ENCODE measurements at places on chromosomes 13 and 19.

DNA sequence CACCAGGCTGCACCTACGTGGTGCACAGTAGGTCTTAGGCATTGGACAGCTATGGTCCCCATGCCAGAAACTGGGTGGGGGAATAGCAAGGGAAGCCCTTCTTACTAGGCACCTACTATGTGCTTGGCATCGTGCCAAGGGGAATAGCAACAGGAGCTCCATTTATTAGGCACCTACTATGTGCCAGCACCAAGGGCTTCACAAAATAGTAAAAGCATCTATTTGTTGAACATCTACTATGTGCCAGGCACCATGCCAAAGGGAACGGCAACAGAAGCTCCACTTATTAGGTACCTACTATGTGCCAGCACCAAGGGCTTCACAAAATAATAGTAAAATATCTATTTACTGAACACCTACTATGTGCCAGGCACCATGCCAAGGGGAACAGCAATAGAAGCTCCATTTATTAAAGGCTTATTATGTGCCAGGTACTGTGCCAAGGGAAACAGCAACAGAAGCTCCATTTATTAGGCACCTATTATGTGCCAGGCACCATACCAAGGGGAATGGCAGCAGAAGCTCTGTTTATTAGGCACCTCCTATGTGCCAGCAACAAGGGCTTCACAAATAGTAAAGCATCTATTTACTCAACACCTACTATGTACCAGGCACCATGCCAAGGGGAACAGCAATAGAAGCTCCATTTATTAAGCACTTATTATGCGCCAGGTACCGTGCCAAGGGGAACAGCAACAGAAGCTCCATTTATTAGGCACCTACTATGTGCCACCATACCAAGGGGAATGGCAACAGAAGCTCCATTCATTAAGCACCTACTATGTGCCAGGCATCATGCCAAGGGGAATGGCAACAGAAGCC, 108.5 kb downstream of the PTPRS start:
- no peak for DNase-seq

- no peak for DNase-seq
These were observed 5.3 kb downstream of the SAMD4B start for GRCh38 chr19:39347332-39348164.

DNA sequence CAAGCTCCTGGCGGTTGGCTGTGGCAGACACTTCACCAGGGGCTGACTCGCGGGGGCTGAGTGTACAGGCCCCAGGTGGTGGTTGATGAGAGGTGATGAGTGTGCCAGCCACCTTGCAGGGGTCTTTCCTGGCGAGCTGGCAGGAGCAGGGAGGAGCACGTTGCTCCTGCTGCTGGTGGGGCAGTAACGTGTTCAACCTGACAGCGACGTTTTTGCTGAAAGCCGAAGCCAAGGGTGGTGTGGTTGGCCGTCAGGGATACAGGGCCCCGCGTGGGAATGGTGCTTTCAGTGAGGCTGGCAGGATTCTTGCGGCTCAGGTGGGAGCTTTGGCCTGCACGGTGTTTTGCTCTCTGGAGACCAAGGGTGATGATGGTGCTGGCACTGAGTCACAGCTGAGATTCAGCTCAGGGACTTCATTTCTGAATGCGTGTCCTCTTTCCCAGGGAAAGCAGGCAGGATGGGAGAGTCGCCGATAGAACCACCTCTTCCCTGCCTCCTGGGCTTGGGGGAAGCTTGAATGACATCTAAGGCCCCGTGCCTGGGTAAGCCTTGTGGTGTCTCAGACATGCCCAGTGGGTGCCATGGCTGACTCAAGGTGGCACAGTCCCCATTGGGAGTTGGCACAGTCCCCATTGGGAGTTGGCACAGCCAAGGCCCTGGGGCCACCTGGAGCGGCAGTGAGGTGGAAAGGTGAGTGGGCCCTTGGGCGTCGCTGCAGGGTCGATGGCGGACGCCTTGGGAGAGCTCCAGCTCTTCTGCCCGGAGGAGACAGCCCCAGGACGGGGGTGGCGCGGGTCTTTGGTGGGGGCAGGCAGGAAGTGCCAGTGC, 8.8 kb downstream of the DAZAP1 start:
- no peak for DNase-seq

GRCh38 chr13:112752211-112752610, 62.4 kb downstream of the ATP11A start:
- no peak for DNase-seq

DNA sequence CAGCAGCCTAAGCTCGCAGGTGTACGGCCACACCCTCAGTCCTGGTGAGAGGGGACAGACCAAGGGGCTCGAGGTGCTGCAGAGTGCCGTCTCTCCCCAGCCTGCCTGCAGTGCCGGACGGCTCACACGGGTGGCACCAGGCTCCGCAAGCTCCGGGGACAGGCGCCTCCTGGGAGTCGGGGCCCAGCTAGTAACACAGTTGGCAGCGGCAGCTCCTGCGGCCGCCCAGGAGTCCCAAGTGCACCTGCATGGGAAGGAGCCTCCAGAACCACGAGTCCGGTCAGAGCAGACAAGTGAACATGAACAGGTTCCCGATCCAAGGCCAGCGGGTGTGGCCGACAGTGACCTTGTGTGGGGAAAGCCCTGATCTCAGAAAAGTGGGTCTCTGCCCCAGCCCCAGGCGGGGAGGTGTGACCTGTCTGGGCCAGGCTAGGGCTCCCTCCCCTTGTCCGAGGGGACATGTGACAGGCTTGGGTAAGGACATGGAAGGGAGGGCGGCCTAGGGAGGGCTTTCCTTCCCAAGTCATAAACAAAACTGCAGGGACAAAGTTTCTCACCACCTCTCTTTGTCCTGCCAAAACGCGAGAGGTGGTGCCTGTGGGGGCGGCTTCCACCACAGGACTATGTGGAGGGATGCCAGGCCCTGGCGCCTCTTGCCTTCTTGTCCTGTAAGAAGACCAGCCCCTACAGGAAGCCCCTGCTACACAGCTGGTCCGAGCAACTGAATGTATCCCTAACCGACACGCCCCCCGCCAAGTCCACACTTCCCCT, 46.5 kb downstream of the MLLT1 start:
- DNase-seq, result no peak

GRCh38 chr13:32175943-32176342, 139.2 kb downstream of the ZAR1L start:
- DNase-seq, result no peak

DNA sequence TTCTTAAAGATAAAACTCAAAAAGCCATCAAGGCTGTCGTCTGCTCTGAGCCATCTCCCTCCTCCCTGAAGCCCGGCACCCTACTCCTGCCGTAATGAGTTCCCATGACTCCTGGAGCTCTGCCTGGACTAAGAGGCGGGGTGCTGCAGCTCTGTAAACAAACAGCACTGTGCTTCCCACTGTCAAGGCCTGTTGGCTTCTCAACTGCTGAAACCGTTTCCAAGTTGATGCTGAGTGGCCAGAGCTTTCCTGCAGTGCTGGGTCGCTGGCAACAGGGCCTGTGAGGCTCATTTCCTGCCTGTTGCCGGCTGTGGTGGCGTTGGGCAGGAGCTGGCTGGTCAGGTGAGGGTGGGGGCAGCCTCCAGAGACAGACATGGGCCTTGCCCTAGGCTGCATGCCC, 26.7 kb upstream of the ISYNA1 start:
- no peak for DNase-seq

DNA sequence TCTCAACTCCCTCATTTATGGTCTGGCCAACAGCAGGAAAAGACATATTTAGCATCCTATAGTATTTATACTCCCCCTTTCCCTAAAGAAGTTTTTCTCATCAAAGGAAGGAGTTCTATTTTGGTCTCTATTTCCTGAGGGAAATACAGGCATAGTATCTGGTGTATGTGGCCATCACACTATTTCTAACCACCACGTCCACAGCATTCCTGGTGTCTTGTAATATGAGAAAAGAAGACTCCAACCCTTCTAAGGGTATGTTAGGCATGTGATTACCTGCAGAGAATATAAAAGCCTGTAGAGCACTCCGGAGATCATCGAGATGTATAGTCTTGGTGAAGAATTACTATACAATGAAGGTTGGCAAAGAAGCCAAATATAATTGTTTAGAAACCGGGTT, 137.4 kb downstream of the VWA8 start:
- DNase-seq, result no peak

GRCh38 chr13:111363121-111363520, 42.7 kb downstream of the TEX29 start:
- no peak for DNase-seq

DNA sequence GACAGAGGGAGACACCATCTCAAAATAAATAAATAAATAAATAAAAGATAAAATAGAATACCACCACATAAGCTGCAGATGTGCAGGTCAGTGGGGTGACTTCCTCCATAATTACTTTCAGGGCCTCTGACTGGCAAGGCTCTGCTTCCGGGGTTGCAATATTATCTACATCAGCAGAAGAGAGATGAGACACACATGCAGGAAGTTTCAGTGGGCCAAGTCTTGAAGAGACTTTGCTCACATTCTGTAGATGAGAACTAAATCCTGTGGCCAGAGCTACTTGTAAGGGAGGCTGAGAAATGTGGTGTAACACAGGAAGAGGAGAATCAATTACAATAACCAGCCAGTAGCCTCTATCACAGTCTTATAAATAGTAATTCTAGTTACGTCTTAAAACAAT, 89.9 kb upstream of the MAB21L1 start:
- DNase-seq, result no peak

GRCh38 chr19:35937345-35938281, 1.4 kb downstream of the LRFN3 start:
- no peak for DNase-seq

- DNase-seq, result no peak
These were observed 22.5 kb downstream of the GATAD2A start for GRCh38 chr19:19427944-19428343.

DNA sequence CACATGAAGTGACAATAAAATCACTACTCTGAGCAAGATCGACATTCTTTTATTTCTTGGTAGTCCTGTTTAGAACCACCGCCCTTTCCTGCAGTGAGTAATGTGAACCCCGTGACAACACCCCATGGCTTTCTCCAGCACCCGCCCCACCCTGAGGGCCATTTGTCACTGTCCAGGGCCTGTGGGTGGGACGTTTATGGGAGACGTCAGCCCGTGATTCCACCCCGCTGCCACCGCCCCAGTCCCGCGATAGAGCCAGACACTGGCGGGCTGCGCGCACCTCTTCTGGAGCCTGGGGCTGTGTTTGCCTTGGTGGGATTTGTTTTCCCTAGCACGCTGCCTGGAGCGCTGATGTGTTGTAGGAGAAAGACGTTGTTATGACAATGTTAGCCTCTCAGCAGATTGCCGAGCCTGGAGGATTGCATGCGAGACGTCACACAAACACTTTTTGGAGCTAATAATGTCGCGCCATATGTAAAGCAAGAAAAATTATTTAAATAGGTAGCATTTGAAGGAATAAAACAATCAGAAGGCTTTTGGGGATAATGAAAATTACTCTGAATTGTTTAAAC, 263.7 kb downstream of the TEX29 start:
- DNase-seq, result no peak

- no peak for DNase-seq
These were observed 19.9 kb downstream of the NWD1 start for GRCh38 chr19:16739546-16739945.

- no peak for DNase-seq
These were observed 41.7 kb upstream of the WDFY2 start for GRCh38 chr13:51542346-51543242.

DNA sequence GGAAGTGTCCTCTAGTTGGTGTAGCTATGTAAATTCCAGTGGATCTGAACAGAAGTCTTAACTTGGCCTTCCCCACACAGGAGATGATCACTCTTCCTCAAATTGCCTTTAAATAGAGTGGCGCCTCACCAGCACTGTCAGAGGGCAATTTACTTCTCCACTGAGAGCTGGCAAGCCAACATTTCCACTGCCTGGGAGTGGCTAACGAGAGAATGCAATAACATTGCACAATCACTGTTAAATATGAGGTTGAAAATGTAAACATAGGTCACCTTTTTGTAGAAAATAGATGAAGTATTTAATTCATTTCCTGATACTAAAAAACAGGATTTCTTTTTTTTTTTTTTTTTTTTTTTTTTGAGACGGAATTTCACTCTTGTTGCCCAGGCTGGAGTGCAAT, 55.4 kb upstream of the UBL3 start:
- no peak for DNase-seq

GRCh38 chr13:67087527-67087926, 142.6 kb downstream of the PCDH9 start:
- no peak for DNase-seq

- DNase-seq, result no peak
These were observed 86.5 kb downstream of the TNFSF11 start for GRCh38 chr13:42660333-42660965.

DNA sequence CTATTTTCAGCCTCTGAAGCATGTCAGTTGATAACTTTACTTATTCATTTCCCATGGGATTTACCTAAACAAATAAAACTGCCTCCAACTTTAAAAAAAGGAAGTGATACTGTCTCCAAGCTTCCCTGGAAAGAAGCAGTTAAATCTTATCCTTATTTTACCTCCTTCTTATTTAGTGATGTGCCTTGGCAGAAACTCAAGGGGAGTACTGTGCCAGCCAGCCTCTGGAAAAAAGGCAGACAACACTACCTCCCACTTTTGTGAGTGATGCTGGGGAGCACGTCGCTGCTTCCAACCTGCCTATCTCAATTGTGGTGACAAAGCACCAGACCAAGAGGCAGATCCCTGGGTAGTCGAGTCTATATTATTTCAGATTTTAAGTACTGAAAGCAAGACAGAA, 765.6 kb downstream of the DIAPH3 start:
- DNase-seq, result no peak

GRCh38 chr13:27952876-27953675, 16.0 kb downstream of the CDX2 start:
- DNase-seq, result no peak

GRCh38 chr19:12603714-12604113, 6.9 kb downstream of the ZNF490 start:
- no peak for DNase-seq

DNA sequence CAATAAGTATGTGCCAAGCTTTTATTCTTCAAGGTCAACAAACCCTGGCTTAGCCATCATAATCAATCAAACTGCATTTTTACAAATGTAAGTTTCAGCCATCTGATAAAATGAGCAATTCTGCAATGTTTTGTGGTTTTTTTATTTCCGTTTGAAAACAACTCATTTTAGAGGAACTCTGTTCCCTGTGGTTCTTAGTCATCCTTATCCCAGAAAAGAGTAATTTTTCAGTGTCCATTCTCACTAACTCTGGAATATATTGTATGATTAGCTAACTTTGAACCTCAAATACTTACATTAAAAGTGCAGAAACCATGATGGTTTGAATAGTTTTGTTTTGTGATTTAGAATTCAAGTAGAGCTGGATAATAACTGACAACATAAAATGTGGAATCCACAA, 87.6 kb downstream of the IRS2 start:
- DNase-seq, result no peak

DNA sequence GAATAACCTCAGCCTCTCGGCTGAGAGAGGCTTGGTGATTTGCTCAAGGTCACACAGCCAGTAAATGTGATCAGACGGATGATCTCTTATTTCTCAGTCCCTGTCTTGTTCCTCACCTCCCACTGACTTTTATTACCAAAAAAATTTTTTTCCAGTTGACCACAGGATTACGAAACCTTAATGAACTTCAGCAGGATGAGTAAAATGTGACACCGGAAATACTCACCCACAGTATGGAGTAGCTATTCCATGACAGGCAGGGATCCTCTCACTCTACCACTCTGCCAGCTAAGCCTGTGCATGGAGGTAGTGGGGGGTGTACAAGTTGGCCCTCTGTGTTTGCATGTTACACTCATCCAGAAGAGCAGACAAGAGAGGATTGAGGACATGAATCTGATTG, 916.4 kb downstream of the UQCRFS1 start:
- DNase-seq, result no peak

All from stimulated activated naive CD4-positive, alpha-beta T cell (primary cell).